NCI-H460 (cell line): ENCODE measurements at places on chromosomes 7 and 10. TPM values are rescaled to one million over a fixed set of nuclear protein-coding genes. Genes with fewer than 3 reads are reported as not detected.

Gene SPDYE1
- not detected in 2 replicates for total RNA-seq

DNA sequence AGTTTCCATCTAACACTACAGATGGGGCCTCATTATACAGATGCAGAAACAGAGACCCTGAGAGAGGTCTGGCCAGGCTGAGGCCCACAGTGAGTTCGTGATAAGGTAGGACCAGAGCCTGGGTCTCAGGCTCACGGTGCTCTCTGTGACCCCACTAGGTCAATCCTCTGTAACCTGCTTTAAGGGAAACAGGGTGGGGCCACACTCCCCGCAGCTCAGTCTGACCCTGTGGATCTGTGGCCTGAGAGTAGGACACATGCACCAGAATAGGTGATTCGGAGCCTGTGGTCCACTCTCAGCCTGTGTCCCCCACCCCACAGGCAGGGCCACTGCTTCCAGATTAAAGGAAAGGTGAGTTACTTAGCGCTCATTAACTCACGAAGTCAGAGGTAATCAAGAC, 137.8 kb upstream of the FAM20C start:
- DNase-seq, result no peak

DNA sequence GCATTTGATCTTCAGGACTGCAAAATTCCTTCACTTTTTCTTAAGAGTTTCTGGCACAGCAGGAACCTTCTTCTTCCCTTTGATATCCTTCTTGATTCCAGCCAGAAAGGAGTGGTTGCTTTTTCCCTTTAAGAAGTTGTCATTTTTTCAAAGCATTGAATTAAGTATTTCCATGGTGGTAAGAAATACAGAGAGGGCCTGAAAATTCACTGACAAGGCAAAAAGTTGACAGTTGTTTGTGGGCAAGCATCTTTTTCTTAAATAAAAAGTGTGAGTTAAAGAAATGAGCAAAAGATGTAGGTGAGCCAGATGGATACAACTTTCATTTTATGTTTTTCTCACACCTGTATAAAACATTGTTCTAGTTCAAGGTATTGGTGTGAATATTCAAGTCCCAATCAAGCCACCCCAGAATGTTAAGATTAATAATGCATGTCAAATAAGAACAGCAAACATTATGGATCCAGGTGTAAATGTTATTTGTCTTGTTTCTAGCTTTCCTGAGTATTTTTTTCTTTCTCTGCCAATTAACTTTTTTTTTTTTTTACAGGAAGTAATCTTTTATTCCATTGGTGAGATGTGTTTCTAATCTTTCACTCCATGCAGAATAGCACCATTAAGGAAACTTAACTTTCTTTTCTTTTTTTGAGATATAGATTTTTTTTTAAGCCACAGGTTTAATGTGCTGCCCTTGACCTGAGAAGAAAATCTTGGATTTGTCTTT, 334.3 kb upstream of the SEMA3A start:
- DNase-seq, result no peak

DNA sequence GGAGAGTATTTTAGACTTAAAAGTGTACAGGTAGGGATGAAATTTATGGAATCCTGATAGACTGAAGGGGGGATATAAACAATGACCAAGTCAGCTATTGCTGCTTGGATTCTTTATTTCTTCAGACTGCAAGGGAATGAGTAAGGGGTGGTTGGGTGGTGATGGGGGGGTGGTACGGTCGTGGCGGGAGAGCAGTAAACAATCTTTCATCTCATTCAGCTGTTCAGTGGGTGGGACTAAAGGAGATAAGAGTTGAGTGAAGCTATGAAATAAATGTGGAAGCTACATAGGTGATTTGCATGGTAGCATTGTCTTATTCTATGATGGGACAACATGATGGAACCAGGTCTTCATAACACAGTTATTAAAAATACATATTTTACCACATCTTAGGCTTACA, 1.8 kb downstream of the SEPTIN7 start:
- DNase-seq, result no peak

DNA sequence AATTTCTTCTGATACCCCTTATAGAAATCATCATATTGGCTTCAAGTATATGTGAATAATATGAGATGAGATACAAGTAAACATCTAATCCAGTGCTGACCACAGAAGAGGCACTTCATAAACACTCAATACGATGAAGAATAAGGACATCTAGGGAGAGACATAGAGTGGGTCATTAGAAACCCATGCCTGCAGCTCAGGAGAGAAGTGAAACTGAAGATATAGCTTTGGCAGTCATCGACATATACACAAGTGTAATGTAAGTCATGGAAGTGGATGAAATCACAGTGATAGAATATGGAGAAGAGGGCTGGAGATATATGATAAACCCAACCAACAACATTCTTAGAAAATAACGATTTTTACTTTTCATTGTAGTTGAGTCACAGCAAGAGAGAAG, 665.0 kb downstream of the PARD3 start:
- no peak for DNase-seq

Gene VWDE
- 3.1 and 4.0 TPM in 2 replicates for total RNA-seq

Gene COPG2
- 26.7 and 31.9 TPM in 2 replicates for total RNA-seq

DNA sequence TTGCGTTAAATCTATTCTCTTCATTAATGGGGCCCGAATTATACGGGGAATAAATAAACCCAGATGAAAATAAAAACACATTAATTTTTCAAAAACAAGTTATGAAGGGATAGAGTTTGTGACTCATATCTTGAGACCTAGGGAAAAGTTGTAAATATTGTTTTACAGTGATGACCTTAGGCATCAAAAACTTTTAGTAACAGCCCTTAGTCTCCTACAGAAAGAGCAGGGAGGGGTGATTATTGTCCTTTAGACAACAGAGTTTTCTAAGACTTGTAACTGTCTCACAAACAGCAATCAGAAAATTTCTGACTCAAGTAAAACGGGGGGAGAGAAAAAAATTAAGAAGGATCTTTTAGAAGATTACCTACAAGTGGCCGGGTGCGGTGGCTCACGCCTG, 102.7 kb downstream of the COL28A1 start:
- DNase-seq, result no peak

Gene PKD2L1
- 0.05 TPM in 1 of 2 replicates, not detected in the other for total RNA-seq

Gene ELN
- not detected in 2 replicates for total RNA-seq

DNA sequence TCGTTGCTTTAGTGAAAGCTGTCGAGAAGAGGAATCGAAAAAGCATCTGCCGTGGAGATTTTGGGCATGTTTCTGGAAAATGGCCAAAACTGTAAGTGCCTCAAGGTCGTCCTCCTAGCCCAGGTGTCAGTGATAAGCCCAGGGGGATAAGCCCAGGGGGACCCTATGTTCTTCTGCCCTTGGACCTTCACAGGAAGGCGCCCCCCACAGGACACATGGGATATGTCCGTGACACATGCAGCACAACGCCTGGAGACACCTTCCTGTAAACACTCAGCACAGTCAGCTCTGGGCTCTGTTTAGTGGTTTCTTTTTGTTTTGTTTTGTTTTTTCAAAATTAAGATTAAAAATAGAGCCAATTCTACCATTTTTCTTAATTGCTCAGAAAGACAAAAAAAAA, 272.7 kb downstream of the KLF6 start:
- DNase-seq, result no peak

- DNase-seq, result no peak
These were observed 1.2 kb downstream of the CCDC6 start for GRCh38 chr10:59905066-59905730.

GRCh38 chr7:131219312-131220041, 108.2 kb upstream of the MKLN1 start:
- no peak for DNase-seq

Gene PCGF6
- total RNA-seq, result 12.9 and 15.3 TPM in 2 replicates

Gene CYTH3
- 10.0 and 12.1 TPM in 2 replicates for total RNA-seq

GRCh38 chr7:158362912-158363905, 224.4 kb downstream of the PTPRN2 start:
- no peak for DNase-seq

DNA sequence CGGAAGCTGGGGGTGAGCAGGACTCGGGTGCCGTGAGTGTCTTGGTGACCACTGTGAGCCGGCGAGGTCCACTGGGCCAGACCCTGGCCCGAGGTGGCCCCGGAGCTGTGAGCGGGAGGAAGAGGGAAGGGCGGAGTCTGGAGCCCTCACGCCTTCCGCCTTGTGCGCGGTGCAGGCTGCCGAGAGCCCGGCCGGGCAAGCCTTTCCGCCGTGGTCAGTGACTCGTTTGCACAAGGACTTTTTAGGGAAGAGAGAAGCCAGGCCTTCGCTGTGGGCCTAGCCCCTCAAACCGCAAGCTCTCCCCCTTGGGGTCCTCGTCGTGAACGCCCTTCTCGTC, 40.9 kb upstream of the ZNF32 start:
- DNase-seq, result no peak

DNA sequence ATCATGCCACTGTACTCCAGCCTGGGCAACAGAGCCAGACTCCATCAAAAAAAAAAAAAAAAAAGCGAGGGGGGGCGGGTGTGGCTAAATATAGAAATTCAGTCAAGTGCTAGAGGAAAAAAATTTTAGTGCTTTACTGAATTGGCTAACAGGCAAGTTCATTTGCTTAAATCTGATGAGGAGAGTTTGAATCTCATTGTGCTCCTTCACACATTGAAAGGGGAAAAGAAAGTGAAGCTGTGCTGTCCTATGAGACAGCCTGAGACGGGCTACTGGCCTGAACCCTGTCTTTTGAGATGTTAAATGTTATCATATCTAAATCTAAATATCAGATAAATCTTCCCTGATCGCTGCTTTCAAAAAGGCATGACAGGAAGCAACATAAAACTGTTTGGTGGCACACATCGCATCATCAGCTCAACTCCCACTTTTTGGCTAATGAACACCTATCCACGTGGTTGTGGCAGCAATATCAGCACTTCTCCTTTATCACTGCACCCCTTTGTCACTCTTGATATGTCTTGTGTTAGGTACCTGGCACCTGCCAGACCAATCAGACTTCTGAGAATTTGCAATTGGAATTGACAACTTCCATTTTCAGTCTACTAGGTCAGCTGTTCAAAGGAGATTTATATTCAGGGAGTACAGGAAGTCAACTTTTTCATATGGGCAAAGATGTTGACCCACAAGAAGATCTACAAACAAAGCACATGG, 14.0 kb upstream of the IFIT1B start:
- DNase-seq, result no peak

GRCh38 chr10:5970527-5970926, 6.8 kb downstream of the IL15RA start:
- no peak for DNase-seq

- DNase-seq, result no peak
These were observed 6.8 kb upstream of the MSRB2 start for GRCh38 chr10:23088609-23089008.

DNA sequence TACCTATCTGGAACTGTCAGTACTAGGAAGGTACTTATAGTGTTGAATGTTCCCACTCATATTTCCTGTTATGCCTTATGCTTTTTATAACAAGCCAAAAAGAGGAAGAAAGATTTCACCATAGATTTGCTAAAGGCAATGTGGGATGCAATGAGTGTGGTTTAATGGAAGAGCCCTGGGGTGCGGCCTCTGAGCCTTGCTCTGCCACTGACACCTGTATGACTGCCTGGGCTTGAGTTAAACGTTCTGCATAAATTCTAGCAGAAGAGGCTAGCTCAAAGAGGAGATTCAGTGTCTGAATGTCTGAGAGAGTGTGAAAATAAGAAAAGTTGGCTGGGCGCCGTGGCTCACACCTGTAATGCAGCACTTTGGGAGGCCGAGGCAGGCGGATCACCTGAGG, 143.8 kb downstream of the TPST1 start:
- DNase-seq, result no peak

- peak; percentile 65 for DNase-seq
These were observed 12.0 kb upstream of the RHOBTB1 start for GRCh38 chr10:60955957-60956425.

Gene KCNIP2
- 2.0 TPM in 2 replicates for total RNA-seq

GRCh38 chr10:131180086-131180485, 131.4 kb downstream of the TCERG1L start:
- no peak for DNase-seq

Gene SHH
- 7.1 and 7.9 TPM in 2 replicates for total RNA-seq

DNA sequence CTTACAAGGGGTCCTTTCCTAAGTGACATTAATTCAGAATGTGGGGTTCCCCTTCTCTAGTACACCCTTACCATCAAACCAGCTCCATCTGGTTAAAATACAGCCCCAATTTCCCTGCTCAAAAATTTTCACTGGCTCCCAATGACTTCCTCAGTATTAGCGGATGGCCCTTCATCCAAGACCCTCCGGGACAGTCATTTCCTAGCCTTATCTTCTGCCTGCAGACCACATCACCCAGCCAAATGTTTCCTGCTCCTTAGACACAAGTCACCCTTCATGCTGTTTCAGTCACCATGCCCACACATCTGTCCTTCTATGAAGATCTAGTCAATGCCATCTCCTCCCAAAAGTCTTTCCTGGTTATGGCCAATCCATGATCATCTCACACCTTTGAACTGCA, 45.2 kb downstream of the PARD3 start:
- DNase-seq, result no peak
